Urinary bladder (tissue), 4 donors: ENCODE measurements at places on chromosomes 7 and 10. TPM values are rescaled to one million over a fixed set of nuclear protein-coding genes. Genes with fewer than 3 reads are reported as not detected.

Gene DNAJC12
- 9.8 TPM for total RNA-seq

Gene FOXP2
- total RNA-seq: 85.2 TPM

Gene BET1
- 62.7 TPM for total RNA-seq

Gene TBC1D12
- 52.9 TPM for total RNA-seq

Gene DGKB
- 22.5 TPM for total RNA-seq

Gene MRPL32
- 56.1 TPM for total RNA-seq

Gene MOGAT3
- total RNA-seq: not detected

Gene SFRP4
- total RNA-seq: 11.2 TPM

Gene RET
- total RNA-seq: 2.7 TPM
